Activated CD8-positive, alpha-beta memory T cell treated with anti-CD3 and anti-CD28 coated beads, Interleukin-2, amount 10 ng/mL, durations not matched to agents 7 days and 5 days (primary cell): ENCODE measurements at places on chromosomes 2 and 18. TPM values are rescaled to one million over a fixed set of nuclear protein-coding genes. Genes with fewer than 3 reads are reported as not detected.

GRCh38 chr2:89784960-89785359, 1093.5 kb downstream of the RPIA start:
- no peak for DNase-seq

- DNase-seq, result no peak
Observed at GRCh38 chr2:27922842-27923241, 32.3 kb downstream of the BABAM2 start.

GRCh38 chr18:3429121-3429520, 20.9 kb upstream of the TGIF1 start:
- no peak for DNase-seq

GRCh38 chr2:222174450-222174849, 124.3 kb downstream of the PAX3 start:
- no peak for DNase-seq

- no peak for DNase-seq
Observed at GRCh38 chr2:27885661-27886060, 4.5 kb downstream of the RBKS start.

- no peak for DNase-seq
Observed at GRCh38 chr2:160252278-160252887, 52.3 kb upstream of the ITGB6 start.

- peak; percentile 47 for DNase-seq
Observed at GRCh38 chr2:202267495-202267894, 1.9 kb downstream of the NOP58 start.

DNA sequence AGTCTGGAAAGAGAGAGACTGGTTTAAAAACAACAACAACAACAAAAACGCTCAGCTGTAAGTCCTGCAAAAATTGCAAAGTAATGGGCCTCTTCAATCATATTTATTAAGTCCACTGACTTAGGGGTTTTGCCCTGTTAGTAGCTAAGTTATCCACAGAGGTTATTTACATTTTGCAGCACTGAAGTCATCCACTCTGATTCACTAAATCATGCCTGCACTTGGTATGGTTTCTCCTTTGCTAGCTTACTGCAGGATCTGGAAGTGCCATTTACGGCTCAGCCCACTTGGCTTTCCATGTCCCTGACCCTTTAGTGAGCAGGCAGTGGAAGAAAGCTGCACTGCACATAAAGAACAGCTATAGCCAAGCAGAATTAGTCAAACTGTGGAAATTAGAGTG, 484.4 kb downstream of the NRXN1 start:
- no peak for DNase-seq

GRCh38 chr2:43998263-43998662, 2.5 kb upstream of the LRPPRC start:
- DNase-seq, result no peak

- DNase-seq, result no peak
Observed at GRCh38 chr2:1910021-1910420, 165.7 kb upstream of the PXDN start.

- DNase-seq, result peak; percentile 26
Observed at GRCh38 chr2:128591022-128591860, 272.6 kb upstream of the HS6ST1 start.

GRCh38 chr2:121288454-121289231, 3.6 kb upstream of the TFCP2L1 start:
- DNase-seq, result peak; percentile 35

Gene ABCG8
- not detected for total RNA-seq

Gene DQX1
- 0.94 TPM for total RNA-seq

Gene PFN4
- not detected for total RNA-seq

Gene METTL4
- total RNA-seq, result 20.9 TPM

Gene ADGRF3
- total RNA-seq, result 3.7 TPM

Gene TTN
- 7.0 TPM for total RNA-seq

Gene ARMC9
- total RNA-seq, result 3.2 TPM

Gene LOXL3
- total RNA-seq, result 1.8 TPM

Gene UBE2F
- 44.1 TPM for total RNA-seq

Gene GPC1
- 3.2 TPM for total RNA-seq

Gene MYOM1
- 3.8 TPM for total RNA-seq

Gene CNGA3
- total RNA-seq, result not detected

Gene LRRC30
- not detected for total RNA-seq

Gene RAB6D
- total RNA-seq, result not detected
